ENCODE measurements at places on chromosomes 2 and 18. TPM values are rescaled to one million over a fixed set of nuclear protein-coding genes. Genes with fewer than 3 reads are reported as not detected.

GRCh38 chr18:54774981-54775665 is 53.2 kb upstream of the RAB27B start:
- H3K4me3 ChIP-seq: no peak overlapping the region
- no peak overlapping the region for H3K27ac ChIP-seq
- H3K4me1 ChIP-seq: peaks cover 3% of the 10 kb centered on the region
- peak; percentile 67 for DNase-seq

- no peaks in the 10 kb centered on the region for H3K36me3 ChIP-seq
- H3K4me1 ChIP-seq: no peaks in the 10 kb centered on the region
- no peaks in the 10 kb centered on the region for H3K27me3 ChIP-seq
- no peak overlapping the region for H3K4me3 ChIP-seq
- no peak overlapping the region for H3K27ac ChIP-seq
These were observed 121.5 kb upstream of the SP3 start for GRCh38 chr2:174086708-174087107.

The CAD gene
- 42.0 TPM for total RNA-seq

DNA sequence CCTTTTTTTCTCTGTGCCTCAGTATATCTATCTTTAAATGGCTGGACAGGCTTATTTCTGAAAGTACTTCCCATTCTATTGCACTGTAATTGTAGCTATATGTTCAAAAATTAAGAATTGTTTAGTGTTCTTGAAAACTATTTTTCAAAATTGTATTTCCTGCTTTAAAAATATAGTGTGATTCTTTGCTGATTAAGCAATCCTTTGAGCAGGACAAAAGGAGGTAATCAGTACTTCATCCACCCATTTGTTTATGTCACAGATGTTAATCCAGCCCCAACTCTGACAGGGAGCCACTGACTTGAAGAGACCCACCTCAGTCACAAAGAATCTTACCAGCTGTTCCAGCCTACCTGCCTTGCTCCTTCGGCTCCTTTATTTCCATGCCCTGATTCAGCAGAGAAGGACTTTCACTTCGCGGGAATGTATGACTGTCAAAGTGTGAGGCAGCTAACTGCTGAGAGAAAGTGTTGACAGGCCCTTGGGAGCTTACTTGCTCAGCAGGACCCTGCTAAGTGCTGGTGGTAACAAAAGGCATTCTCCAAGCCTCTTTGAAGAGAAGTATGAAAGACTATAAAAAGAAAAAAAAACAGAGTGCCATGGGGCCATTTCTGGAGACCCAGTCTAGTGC is 393.3 kb upstream of the CYRIA start:
- no peaks in the 10 kb centered on the region for H3K4me1 ChIP-seq
- H3K27ac ChIP-seq: no peak overlapping the region
- DNase-seq: peak; percentile 28

- DNase-seq: no peak
- no peaks in the 10 kb centered on the region for H3K27me3 ChIP-seq
- peak overlapping the region; percentile 76 for H3K27ac ChIP-seq
- no peak overlapping the region for H3K4me3 ChIP-seq
- no peaks in the 10 kb centered on the region for H3K36me3 ChIP-seq
- H3K4me1 ChIP-seq: peaks cover 39% of the 10 kb centered on the region
These were observed 600 bp upstream of the MAPRE2 start for GRCh38 chr18:35040638-35040987.

The PRKAG3 gene
- not detected for total RNA-seq

DNA sequence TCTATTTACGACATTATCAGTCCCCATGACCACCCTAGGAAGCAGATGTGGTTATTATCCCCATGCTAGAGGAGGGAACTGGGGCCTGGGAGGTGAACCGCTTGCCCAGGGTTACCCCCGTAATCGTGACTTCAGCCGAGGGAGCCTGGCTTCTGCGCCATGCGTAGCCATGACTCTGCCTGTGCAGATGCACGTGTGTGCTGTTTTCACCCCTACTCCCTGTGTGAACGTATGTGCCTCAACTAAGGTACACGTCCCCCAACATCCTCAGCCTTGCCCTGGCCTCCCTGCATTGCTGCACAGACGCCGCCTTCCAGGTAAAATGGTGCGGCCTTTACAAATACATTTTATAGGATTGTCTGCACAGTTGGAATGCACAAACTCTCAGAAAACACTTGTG is 40.2 kb downstream of the LPIN1 start:
- H3K27ac ChIP-seq: no peak overlapping the region
- DNase-seq: no peak
- H3K4me1 ChIP-seq: no peaks in the 10 kb centered on the region
- no peak overlapping the region for H3K4me3 ChIP-seq
- peaks cover 60% of the 10 kb centered on the region for H3K36me3 ChIP-seq
- H3K27me3 ChIP-seq: no peaks in the 10 kb centered on the region

DNA sequence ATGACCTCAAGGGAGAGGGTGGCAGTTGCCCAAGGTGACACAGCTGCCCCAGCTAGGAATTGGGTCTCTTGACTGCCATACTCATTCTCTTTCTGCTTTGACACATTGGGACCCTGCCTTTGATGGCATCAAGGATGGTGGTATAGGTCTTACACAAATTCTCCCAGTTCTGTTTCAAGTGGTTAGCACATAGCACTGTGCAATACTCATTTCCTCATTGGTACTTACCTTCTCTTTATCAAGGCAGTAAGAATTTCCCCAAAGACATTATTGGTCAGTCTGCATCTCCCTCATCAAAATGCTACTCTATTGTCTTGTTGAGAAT is 35.9 kb upstream of the CCDC93 start:
- H3K4me1 ChIP-seq: no peaks in the 10 kb centered on the region
- no peaks in the 10 kb centered on the region for H3K36me3 ChIP-seq
- H3K4me3 ChIP-seq: no peak overlapping the region
- peaks cover 15% of the 10 kb centered on the region for H3K27me3 ChIP-seq
- no peak for DNase-seq

DNA sequence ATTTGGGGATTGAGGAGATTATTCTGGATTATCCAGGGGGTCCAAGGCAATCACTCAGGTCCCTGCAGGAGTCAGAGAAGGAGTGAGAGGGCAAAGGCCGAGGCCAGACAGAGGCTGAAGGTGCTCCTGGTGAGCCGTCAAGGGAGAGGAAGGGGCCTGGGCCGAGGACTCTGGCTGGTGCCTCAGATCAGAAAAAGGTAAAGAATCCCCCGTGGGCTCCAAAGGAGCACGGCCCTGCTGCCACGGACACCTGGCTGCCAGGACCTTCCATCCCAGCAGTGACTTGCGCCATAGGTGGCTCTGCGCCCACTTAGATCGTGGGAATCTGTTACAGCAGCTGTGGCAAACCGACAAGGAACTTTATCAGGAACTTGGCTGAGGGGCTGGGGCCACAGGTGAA is 374.8 kb upstream of the MYT1L start:
- H3K27ac ChIP-seq: no peak overlapping the region
- H3K36me3 ChIP-seq: no peaks in the 10 kb centered on the region
- H3K4me1 ChIP-seq: peaks cover 7% of the 10 kb centered on the region
- no peak overlapping the region for H3K4me3 ChIP-seq
- DNase-seq: no peak

The PPIG gene
- total RNA-seq: 40.9 TPM

GRCh38 chr2:99841749-99842148 is 300.6 kb downstream of the AFF3 start:
- no peaks in the 10 kb centered on the region for H3K36me3 ChIP-seq
- no peaks in the 10 kb centered on the region for H3K4me1 ChIP-seq
- H3K27me3 ChIP-seq: no peaks in the 10 kb centered on the region
- no peak overlapping the region for H3K27ac ChIP-seq

The SMCHD1 gene
- 40.3 TPM for total RNA-seq

- H3K27me3 ChIP-seq: peaks cover 6% of the 10 kb centered on the region
- H3K4me3 ChIP-seq: no peak overlapping the region
- DNase-seq: no peak
- no peaks in the 10 kb centered on the region for H3K4me1 ChIP-seq
- no peaks in the 10 kb centered on the region for H3K36me3 ChIP-seq
These were observed 31.7 kb upstream of the SIX3 start for GRCh38 chr2:44909831-44910230.

- no peak overlapping the region for H3K27ac ChIP-seq
- no peak for DNase-seq
These were observed 463.9 kb downstream of the STK39 start for GRCh38 chr2:167783261-167784083.

The TUBB8B gene
- total RNA-seq: not detected

DNA sequence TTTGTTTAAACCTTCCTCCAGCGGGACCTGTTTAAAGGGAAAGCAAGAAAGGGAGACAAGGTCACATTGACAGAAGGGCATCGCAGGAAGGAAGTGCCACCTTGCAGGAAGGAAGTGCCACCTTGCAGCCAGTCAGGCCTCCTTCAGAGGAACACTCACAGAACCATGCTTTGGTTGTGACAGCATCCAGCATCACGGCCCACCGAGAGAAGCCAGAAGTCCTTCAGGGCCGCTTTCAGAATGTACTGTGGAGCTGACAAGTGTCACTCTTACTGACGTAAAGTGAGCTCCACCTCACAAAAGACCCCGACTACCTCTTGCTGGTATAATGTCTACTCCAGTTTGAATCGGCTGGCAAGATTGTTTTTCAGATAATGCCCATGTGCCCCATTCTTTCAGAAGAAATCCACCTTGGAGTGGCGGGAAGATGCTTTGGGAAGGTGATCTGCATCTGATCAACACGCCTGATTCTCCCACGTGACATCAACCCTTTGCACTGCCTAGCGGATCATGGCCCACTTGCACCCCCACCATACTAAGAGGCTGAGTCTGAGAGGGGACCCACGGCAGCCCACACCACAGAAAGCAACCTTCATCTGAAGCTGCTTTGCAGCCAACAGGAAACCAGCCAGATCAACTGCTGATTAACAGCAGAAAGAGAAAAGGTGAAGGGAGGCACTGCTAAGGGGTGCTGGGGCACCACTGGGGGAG is 99.8 kb downstream of the UXS1 start:
- H3K4me3 ChIP-seq: no peak overlapping the region
- H3K27me3 ChIP-seq: no peaks in the 10 kb centered on the region
- no peak for DNase-seq

GRCh38 chr2:24513281-24514071 is 22.4 kb downstream of the NCOA1 start:
- H3K27me3 ChIP-seq: no peaks in the 10 kb centered on the region
- peaks cover 22% of the 10 kb centered on the region for H3K4me1 ChIP-seq
- no peaks in the 10 kb centered on the region for H3K36me3 ChIP-seq
- DNase-seq: peak; percentile 31
- no peak overlapping the region for H3K27ac ChIP-seq
- no peak overlapping the region for H3K4me3 ChIP-seq

- H3K27me3 ChIP-seq: no peaks in the 10 kb centered on the region
- peaks cover 8% of the 10 kb centered on the region for H3K36me3 ChIP-seq
- no peak overlapping the region for H3K4me3 ChIP-seq
These were observed 64.0 kb downstream of the PMS1 start for GRCh38 chr2:189848276-189848675.

The GCG gene
- total RNA-seq: not detected

DNA sequence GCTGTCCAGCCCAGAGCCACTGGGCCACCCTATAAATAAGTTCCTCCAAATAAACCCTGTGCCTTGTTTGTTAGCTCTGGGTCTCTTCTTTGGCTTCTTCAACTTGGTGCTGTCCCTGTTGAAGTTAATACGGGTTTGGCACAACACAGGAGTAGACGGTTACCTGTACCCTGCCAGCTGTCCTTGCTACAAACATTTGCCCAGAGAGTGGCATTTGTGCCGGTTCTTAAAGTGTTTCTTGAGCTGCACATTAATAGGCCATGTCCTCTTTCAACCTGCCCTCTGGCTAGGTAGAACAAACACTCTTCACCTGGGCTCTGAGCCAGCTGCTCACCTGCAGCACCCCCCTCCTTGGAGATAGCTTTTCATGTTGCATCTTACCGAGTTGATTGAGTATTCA is 139.2 kb downstream of the NEDD4L start:
- H3K36me3 ChIP-seq: no peaks in the 10 kb centered on the region
- H3K4me1 ChIP-seq: peaks cover 6% of the 10 kb centered on the region
- H3K27ac ChIP-seq: no peak overlapping the region
- H3K4me3 ChIP-seq: no peak overlapping the region
- DNase-seq: peak; percentile 69

DNA sequence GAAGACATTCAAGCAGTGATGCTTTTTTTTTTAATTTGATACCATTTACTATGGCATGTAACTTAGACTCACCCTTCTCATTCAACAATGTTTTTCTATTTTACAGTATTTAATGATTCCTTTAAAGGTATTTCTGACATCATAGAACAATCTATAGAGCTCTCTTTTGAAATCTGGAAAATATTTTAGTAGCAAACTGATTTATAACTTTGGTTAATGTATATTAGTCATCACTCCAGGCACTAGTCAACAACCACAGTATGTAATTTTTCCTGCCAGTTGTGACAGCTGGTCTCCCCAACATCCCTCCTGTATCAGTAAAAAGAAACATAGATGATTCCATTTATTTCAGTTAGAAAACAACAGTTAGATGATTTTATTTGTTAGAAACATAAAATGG is 122.9 kb downstream of the LCLAT1 start:
- H3K27me3 ChIP-seq: no peaks in the 10 kb centered on the region
- peaks cover 10% of the 10 kb centered on the region for H3K4me1 ChIP-seq
- no peak for DNase-seq
- H3K36me3 ChIP-seq: no peaks in the 10 kb centered on the region
- no peak overlapping the region for H3K27ac ChIP-seq
- H3K4me3 ChIP-seq: no peak overlapping the region

GRCh38 chr2:107801498-107801897 is 25.2 kb upstream of the RGPD4 start:
- H3K4me3 ChIP-seq: no peak overlapping the region
- no peaks in the 10 kb centered on the region for H3K27me3 ChIP-seq
- H3K36me3 ChIP-seq: no peaks in the 10 kb centered on the region
- no peak overlapping the region for H3K27ac ChIP-seq
- DNase-seq: no peak

All from lung (tissue), 17 donors.